ENCODE measurements at places on chromosomes 1 and 21. TPM values are rescaled to one million over a fixed set of nuclear protein-coding genes. Genes with fewer than 3 reads are reported as not detected.

SPRR1B gene
- total RNA-seq = not detected

PADI3 gene
- total RNA-seq = 1.3 TPM

LCE2C gene
- total RNA-seq = not detected

ROR1 gene
- total RNA-seq = 11.1 TPM

ITLN2 gene
- not detected for total RNA-seq

CYP4A22 gene
- total RNA-seq = not detected

TINAGL1 gene
- 0.50 TPM for total RNA-seq

Measured in A549 treated with CpdA at 1 μM for 4 hours (cell line).